ENCODE measurements at places on chromosomes 7 and 10.

DNA sequence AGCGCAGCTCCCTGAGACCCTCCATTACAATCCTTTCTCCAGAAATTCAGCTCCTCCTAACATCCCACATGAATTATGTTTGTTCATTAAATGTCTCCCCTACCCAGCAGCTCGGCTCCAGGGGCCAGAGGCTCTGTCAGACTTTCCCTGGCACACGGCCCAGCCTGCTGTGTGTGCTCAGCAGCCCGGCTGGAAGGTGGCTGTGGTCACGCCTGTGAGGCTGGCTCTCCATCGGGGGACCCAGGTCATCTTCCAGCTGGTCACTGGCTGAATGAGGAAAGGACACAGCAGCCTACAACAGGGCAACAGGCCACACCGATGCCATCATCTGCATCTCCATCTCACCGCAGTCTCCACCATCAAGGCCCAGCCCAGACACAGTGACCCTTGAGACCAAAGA is 219.8 kb downstream of the MAD1L1 start:
- no peak for DNase-seq

DNA sequence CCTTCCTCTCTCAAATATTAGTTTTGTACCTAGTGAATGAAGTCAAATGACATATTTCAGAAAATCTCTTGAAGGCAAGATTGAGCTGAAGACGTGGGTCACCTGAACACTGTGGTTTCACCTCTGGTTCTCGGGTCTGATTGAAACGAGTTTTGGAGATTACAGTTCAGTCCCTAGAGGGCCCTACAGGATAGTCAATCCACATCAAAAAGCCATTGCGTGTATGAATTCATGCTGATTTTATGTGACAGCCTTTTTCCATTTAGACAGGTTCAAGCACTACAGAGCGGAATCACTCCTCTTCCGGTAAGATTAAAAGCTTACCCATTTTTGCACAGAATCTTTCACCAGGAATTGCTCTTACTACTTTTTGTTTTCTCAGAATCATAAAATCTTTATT is 62.2 kb downstream of the VIM start:
- no peak for DNase-seq

- DNase-seq = no peak
These were observed 2.3 kb downstream of the IL6 start for GRCh38 chr7:22729180-22729825.

DNA sequence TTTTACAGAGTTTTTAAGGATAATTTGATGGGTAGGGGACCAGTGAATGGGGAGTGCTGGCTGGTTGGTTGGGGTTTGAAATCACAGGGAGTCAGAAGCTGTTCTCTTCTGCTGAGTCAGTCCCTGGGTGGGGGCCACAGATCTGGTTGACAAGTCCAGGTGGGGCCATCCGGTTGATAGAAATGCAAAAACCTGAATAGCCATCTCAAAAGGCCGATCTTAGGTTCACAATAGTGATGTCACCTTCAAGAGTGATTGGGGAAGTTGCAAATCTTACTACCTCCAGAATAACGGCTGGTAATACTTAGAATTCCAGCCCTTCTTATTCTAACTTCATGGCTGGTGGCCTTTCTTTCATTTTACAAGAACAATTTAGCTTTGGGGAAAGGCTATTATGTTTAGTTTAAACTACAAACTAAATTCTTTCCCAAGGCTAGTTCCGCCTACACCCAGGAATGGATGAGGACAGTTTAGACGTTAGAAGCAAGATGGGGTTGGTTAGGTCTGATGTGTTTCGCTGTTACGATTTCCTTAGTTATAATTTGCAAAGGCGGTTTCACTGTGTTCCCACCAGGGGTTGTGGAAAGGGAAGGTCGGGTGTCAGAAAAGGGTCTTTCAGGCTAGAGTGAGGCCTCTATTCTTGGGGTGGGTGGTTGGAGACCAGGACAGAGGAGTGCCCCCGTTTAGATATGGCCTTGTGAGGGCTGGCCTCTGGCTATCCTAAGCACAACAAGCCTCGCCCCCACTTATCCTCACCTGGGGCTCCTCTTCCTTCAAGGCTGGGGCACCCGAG is 27.4 kb downstream of the IFT22 start:
- no peak for DNase-seq

DNA sequence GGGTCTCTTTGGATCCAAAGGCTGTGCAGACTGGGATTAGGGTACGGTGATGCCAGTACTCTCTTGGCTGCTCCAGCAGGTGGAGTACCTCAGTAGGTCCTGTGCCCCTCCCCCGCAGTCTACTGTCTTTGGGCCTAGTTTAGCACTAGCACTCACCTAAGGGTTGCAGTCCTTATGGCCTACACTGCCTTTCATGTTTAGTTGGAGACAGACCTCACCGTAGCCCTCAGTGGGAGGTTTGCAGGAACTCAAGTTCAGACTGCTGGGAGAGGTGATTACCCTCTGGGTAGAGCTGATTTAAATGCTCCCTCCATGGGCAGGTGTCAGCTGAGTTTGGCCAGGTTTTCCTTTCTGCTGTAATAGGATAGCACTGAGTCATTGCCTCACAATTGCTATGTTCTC is 210.8 kb upstream of the TMEM196 start:
- DNase-seq = no peak

GRCh38 chr7:7417851-7418250 is 117.8 kb downstream of the COL28A1 start:
- DNase-seq = no peak
